ENCODE measurements at places on chromosomes 7 and 10.

DNA sequence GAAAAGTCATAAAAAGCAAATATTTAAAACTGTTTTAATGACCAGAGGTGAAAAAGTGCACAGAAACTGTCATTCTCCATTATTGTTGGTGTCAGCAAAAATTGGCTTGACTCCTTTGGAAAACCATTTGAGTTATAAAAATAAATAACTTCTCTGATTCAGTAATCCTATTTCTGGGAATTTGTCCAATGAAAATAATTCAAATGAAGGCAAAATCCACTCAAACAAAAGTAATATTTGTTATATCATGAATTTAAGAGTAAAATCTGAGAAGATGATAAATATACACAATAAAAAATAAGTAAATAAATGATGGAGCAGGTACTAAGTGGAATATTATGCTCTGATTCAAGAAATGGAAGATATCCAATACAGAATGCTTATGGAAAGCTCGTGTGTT lies 326.6 kb upstream of the KLF6 start:
- no peak for DNase-seq

- DNase-seq: no peak
Measured at GRCh38 chr7:105567821-105568220, 13.5 kb downstream of the EFCAB10 start.

- no peak for DNase-seq
Measured at GRCh38 chr10:110034596-110034995, 26.8 kb downstream of the ADD3 start.

- no peak for DNase-seq
Measured at GRCh38 chr10:30215141-30215540, 133.9 kb downstream of the MTPAP start.

- DNase-seq: no peak
Measured at GRCh38 chr10:66772548-66773471, 153.0 kb upstream of the LRRTM3 start.

All from activated CD4-positive, alpha-beta T cell treated with anti-CD3 and anti-CD28 coated beads, Interleukin-2, amount 50 U/mL, for 4 hours (primary cell).